ENCODE measurements at places on chromosomes 3 and 15.
A peak's percentile ranks its signal among the peaks of the same experiment; 100 is the strongest.

DNA sequence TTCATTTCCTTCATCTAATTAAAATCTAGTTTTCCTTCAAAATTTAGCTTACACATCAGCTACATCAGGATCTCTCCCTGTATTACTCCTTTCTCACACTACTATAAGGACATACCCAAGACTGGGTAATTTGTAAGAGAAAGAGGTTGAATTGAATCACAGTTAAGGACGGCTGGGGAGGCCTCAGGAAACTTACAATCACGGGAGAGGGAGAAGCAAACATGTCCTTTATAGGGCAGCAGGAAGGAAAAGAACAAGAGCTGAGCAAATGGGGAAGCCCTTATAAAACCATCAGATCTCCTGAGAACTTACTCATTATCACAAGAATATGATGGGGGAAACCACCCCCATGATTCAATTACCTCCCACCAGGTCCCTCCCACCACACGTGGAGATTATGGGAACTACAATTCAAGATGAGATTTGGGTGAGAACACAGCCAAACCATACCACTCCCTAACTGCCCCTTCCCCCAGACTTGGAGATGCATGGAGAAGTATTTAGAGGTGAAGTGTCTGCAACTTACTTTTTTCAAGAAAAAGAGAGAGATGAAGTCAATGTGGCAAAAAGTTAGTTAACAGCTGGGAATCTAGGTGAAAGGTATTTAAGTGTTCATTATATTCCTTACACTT is 21.3 kb downstream of the PRTG start:
- DNase-seq = no peak

DNA sequence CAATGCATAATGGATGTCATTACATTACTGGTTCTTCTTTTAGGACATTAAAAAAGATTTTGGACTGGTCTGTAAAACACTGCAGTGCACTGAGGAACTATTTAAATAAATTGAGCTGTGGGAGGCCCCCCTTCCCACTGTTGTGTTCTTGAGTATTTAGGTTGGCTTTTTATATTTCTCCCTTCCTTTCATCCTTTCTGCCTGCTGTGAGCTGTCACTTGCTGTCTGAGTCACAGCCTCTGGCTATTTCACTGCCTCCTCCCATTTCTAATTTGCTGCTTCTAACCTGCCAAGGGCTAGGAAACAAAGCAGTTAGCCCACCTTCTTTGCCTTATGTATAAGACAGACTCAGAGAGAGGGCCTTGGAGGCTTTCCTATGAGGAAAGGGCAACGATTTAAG is 89.0 kb upstream of the FNDC3B start:
- DNase-seq = no peak

- no peak for DNase-seq
Measured at GRCh38 chr3:109803274-109803673, 465.9 kb upstream of the DPPA4 start.

DNA sequence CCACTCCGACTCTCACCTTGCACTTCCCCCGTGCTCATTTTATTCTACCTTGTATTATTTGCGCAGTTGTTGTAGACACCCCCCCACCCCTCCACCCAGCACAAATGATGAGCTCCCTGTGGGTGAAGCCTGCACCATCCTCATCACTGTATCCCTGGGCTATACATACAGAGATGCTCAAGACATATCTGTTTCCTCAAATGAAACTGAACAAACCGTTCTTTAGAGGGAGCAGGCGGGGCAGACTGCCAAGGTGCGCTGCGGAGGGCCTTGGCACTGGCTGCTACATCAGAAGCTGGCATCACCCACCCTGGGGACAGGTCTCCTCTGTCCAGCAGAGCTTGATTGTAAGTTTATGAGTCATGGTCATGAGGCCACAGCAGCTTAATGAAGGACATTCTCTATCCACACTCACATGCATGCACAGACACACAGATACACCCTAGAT is 29.0 kb downstream of the ADCY5 start:
- no peak for DNase-seq

DNA sequence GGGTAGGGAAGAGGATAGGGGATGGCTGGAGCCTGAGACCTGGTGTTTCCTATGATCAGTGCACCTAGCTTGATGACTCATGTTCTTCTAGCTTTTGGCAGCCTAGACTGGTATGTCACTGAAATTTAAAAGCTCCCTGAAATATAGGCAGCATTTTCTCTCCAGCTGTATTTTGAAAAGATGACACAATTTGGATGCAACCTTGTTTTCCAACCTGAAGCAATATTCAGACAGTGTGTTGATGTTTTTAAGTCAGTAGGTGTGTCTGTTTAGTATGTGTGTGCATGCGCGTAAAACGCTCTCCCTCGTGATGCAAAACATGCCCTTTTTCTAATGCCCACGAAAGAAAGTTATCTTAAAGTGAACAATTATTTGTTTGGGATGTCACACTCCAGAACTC is 58.5 kb downstream of the RPL22L1 start:
- DNase-seq = no peak

GRCh38 chr3:196969134-196969659 is 564 bp upstream of the PIGZ start:
- no peak for DNase-seq

- DNase-seq = no peak
Measured at GRCh38 chr3:105842449-105842848, 26.4 kb downstream of the CBLB start.

DNA sequence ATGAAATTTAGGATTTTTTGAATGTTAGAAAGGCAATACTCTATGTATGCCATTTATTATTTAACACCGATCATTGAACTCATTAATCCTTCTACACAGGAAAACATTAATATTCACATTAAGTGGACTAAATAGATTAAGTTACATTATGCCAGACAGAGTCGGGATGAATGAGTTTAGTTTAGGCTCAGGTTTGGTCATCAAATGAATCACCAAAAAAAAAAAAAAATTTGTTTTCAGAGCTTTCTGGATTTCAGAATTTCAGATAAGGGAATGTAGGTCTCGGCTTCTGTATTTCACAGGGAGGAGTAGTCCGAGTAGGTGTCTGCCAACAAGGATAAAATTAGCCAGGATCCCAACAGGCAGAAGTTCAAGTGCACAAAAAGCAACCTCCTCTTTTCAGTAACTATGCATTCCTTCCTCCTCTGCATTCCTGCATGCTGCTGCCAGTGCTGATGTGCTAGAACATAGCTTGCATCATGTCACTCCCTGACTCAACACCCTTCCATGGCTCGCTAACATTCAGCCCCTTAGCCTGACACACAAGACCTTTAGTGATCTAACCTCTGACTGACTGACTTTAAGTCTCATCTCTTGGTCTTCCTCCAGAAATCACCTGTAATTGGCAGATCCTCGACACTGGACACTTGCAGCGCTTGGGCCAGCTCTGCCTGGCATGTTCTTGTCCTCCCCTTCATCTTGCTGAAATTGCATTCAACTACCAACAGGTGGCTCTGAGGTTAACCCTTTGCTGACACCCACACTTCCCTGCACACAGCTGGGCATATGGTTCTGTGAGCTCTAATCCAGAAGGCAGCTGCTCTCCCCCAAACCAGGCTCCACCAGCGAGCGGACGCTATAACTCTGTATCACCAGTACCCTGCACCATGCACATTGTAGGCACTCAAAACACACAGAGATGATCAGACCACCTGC is 145.4 kb upstream of the PROK2 start:
- peak; percentile 72 for DNase-seq

GRCh38 chr3:111895071-111895470 is 36.0 kb downstream of the PHLDB2 start:
- DNase-seq = no peak
